Lung (tissue), 17 donors: ENCODE measurements at places on chromosomes 5 and 9. TPM values are rescaled to one million over a fixed set of nuclear protein-coding genes. Genes with fewer than 3 reads are reported as not detected.
A peak's percentile ranks its signal among the peaks of the same experiment; 100 is the strongest.

DNA sequence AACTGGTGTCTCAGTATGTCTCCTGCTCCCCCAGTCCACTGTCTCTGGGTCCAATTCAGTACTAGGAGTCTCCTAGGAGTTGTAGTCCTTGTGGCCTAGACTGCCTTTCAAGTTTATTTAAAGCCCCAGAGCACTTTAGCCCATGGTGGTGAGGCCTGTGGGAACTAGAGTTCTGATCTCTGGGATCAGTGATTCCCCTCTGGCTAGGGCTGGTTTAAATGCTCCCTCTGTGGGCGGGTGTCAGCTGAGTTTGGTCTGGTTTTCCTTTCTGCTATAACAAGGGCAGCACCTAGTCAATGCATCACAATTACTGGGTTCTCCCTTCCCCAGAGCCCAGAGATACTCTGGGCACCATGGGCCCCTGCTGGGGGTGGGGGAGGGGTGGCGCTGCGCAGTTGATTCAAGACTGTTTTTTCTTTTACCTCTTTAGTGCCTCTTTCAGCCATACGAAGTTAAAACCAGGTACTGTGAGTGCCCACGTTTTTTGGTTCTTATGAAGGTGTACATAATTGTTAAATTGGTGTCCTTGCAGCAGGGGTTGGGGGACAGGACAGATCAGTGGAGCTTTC lies 9.3 kb upstream of the SLC36A3 start:
- no peak overlapping the region for H3K27ac ChIP-seq
- no peaks in the 10 kb centered on the region for H3K36me3 ChIP-seq
- H3K4me1 ChIP-seq = no peaks in the 10 kb centered on the region
- H3K27me3 ChIP-seq = no peaks in the 10 kb centered on the region

DNA sequence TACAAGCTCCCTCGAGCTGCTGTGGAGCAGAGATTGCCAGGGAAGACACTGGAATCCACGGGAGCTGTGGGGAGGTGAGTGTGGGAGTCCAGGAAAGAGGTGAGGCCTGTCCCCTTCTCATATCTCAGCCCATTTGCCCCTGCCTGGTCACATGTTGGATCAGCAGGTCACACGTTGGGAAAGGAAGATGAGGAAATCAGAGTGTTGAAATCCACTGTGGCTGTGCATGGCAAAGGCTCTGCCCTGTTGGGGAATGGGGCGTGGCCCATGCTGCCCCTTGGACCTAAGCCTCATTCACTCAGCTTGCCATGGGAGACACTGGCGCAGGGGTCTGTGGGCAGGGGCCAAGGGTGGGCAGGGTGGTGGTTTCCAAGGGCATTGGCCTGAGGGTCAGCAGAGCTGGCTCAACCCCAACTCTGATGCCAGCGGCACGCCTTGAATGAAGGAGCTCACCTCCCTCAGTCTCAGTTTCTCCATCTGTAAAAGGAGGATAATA lies 85.4 kb upstream of the CPEB4 start:
- H3K4me3 ChIP-seq = no peak overlapping the region
- peaks cover 2% of the 10 kb centered on the region for H3K4me1 ChIP-seq
- no peaks in the 10 kb centered on the region for H3K36me3 ChIP-seq
- peak; percentile 22 for DNase-seq

GRCh38 chr9:122329597-122329996 lies 41.2 kb upstream of the PTGS1 start:
- no peak overlapping the region for H3K4me3 ChIP-seq
- peaks cover 3% of the 10 kb centered on the region for H3K36me3 ChIP-seq
- H3K27ac ChIP-seq = no peak overlapping the region
- no peaks in the 10 kb centered on the region for H3K27me3 ChIP-seq
- DNase-seq = no peak
- H3K4me1 ChIP-seq = no peaks in the 10 kb centered on the region

GRCh38 chr9:88740844-88741243 lies 205.9 kb downstream of the NXNL2 start:
- peaks cover 4% of the 10 kb centered on the region for H3K4me1 ChIP-seq
- no peak overlapping the region for H3K4me3 ChIP-seq
- no peaks in the 10 kb centered on the region for H3K36me3 ChIP-seq
- no peak overlapping the region for H3K27ac ChIP-seq
- DNase-seq = no peak

GRCh38 chr5:38381361-38381760 lies 123.0 kb downstream of the EGFLAM start:
- no peaks in the 10 kb centered on the region for H3K27me3 ChIP-seq
- no peaks in the 10 kb centered on the region for H3K36me3 ChIP-seq

DNA sequence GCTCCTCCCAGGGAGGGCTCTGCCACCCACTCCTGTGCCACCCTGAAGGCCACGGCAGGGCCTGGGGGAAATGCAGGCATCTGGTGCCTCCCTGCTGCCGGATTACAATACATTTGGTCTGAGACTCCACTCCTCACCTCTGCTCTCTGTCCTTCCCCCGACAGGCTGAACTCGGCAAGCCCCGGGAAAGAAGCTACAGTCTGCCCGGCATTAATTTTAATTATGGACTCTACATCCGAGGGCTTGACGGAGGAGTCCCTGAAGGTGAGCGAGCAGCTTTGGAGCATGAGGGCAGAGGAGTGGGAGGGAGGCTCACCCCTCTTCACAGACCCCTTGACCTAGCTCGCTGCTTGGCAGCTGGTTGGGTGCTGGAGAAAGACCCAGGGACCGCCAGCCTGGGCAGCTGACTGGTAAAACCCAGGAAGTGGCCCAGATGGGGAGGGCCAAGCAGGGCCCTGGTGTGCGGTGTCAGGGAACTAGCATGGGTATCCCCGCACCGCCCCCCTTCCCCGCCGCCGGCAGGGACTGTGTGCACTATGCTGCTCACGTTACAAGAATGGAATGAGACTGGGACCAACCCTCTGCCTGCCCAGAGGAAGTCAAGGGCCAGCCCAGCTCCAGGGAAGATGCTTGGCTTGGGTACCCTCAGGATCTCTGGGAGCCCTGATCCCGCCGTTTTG lies 83.7 kb upstream of the BARHL1 start:
- no peak overlapping the region for H3K4me3 ChIP-seq
- no peak for DNase-seq
- no peaks in the 10 kb centered on the region for H3K36me3 ChIP-seq
- H3K4me1 ChIP-seq = no peaks in the 10 kb centered on the region
- H3K27me3 ChIP-seq = no peaks in the 10 kb centered on the region

DNA sequence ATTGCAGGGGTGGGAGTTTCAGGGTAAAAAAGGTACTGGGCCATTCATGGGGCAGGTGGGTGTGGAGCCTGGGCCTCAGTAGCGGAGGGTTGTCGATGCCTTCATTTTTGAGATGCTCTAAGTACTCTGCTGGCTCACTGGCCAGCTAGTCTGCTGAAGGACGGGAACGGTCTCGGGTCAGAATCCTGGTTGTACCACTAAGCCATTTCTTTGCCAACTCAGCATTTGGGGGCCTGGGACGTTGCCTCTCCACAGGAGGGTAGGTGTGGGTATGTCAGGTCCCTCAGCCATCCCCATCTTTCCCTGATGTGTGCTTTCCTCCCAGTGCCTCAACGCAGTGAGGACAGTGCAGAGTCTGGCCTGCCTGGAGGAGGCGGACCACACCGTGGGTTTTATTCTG lies 25.1 kb downstream of the SH3GLB2 start:
- peaks cover 20% of the 10 kb centered on the region for H3K36me3 ChIP-seq
- no peak overlapping the region for H3K27ac ChIP-seq
- DNase-seq = no peak
- no peaks in the 10 kb centered on the region for H3K27me3 ChIP-seq

Gene KIF24
- total RNA-seq = 3.0 TPM

DNA sequence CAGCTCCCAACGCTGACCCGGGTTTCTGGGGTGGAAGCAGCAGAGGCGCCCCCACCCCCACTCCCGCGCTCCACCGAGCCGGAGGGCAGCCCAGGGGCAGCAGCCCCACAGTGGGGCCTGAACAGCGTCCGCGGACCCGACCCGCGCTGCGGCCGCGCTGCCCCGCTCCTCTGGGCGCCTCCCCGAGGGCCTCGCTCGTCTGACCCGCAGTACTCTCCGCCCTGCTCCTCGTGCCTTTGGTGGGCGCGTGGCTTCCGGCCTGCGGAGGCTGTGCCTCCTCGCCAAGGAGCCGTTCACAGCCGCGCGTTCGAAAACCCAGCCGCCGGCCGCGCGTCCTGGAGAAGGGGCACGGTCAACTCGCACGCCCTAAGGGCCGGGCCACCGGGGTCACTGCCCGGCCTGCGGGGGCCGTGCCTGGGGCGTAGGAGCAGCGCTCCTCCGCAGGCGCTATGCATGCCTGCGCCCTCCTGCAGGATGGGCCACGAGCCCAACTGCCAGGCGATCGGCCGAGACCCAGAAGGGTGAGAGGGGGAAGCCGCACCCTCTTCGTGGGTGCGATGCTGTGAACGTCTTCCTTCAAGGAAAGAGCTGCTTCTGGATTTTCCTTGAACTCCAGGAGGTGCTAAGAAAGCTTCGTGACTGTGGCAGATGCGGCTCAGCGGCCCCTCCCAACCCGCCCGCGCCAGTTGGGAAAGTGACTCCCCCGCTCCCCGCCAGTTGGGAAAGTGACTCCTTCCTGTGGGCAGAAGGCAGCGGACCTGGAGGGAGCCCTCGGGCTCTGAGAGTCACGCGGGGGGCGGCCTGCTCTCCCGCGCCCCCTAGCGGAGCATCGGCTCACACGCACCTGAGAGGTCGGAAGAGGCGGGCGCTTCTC lies 82.7 kb downstream of the HSD17B3 start:
- H3K27me3 ChIP-seq = no peaks in the 10 kb centered on the region
- peak; percentile 40 for DNase-seq
- H3K36me3 ChIP-seq = no peaks in the 10 kb centered on the region

DNA sequence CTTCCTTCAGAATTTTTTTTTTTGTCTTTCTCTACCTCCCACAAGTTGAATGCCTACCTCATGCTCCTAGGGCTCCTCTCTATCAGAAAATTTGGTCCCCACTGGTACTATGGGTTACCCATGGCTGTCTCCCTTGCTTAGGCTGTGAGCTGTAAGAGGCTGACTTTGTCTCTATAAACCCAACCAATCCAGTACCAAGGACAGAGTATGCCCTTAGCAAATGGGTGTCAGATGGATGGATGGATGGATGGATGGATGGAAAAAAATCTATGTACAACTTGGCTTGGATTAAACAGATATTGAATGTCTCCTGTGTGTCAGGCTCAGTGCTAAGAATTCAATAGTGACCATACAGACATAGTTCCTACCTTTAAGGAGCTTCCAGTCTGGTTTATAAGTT lies 398.2 kb upstream of the TRPC7 start:
- no peak for DNase-seq
- H3K4me1 ChIP-seq = no peaks in the 10 kb centered on the region
- H3K27me3 ChIP-seq = no peaks in the 10 kb centered on the region
- no peak overlapping the region for H3K27ac ChIP-seq

GRCh38 chr5:138819081-138819480 lies 56.1 kb downstream of the LRRTM2 start:
- H3K36me3 ChIP-seq = peaks cover 2% of the 10 kb centered on the region
- no peak overlapping the region for H3K27ac ChIP-seq
- H3K4me3 ChIP-seq = no peak overlapping the region
- no peak for DNase-seq
- no peaks in the 10 kb centered on the region for H3K4me1 ChIP-seq

- H3K27me3 ChIP-seq = no peaks in the 10 kb centered on the region
- DNase-seq = no peak
- H3K36me3 ChIP-seq = no peaks in the 10 kb centered on the region
- no peaks in the 10 kb centered on the region for H3K4me1 ChIP-seq
These were observed 1307.2 kb downstream of the PTPRD start for GRCh38 chr9:9305600-9305999.

- no peak overlapping the region for H3K27ac ChIP-seq
- no peak overlapping the region for H3K4me3 ChIP-seq
- no peak for DNase-seq
- H3K27me3 ChIP-seq = no peaks in the 10 kb centered on the region
- H3K36me3 ChIP-seq = no peaks in the 10 kb centered on the region
These were observed 191.9 kb downstream of the FANCC start for GRCh38 chr9:95125652-95126051.

- H3K27ac ChIP-seq = no peak overlapping the region
- no peaks in the 10 kb centered on the region for H3K27me3 ChIP-seq
- no peaks in the 10 kb centered on the region for H3K4me1 ChIP-seq
- H3K4me3 ChIP-seq = no peak overlapping the region
- H3K36me3 ChIP-seq = no peaks in the 10 kb centered on the region
These were observed 4.6 kb upstream of the OR1L4 start for GRCh38 chr9:122719218-122719617.

GRCh38 chr9:127176631-127177030 lies 54.2 kb upstream of the ANGPTL2 start:
- H3K27me3 ChIP-seq = no peaks in the 10 kb centered on the region
- no peak overlapping the region for H3K27ac ChIP-seq
- DNase-seq = no peak
- H3K4me1 ChIP-seq = peaks cover 10% of the 10 kb centered on the region
- no peaks in the 10 kb centered on the region for H3K36me3 ChIP-seq

Gene SLC23A1
- 4.4 TPM for total RNA-seq

Gene CBY3
- not detected for total RNA-seq

- H3K4me1 ChIP-seq = peaks cover 14% of the 10 kb centered on the region
- no peaks in the 10 kb centered on the region for H3K27me3 ChIP-seq
- H3K27ac ChIP-seq = no peak overlapping the region
- DNase-seq = peak; percentile 55
- H3K4me3 ChIP-seq = no peak overlapping the region
These were observed 59.1 kb downstream of the BOD1 start for GRCh38 chr5:173557123-173557903.

Gene CD14
- total RNA-seq = 86.0 TPM

Gene PCDHAC2
- 5.2 TPM for total RNA-seq
